ENCODE measurements at places on chromosomes 5 and 9.

- no peak for DNase-seq
These were observed 87.6 kb upstream of the TMED7 start for GRCh38 chr5:115713408-115713807.

DNA sequence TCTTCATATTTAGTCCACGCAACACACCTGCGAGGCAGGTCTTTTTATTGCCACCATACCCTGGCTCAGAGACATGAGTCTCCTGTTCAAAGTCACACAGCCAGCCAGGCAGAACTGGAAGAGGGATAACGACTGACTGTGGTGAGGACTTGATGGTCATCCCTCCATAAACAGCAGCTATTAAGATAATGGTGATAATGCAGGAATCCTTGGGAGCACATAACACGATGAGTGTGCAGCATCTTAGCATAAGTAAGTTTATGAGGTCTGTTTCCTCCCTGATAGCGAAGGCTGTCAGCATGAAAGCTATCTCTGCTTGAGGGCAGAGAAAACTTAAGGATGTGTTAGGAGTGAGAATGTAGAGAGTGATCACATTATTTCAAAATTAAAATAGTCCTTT, 30.9 kb downstream of the KCTD16 start:
- DNase-seq = no peak

DNA sequence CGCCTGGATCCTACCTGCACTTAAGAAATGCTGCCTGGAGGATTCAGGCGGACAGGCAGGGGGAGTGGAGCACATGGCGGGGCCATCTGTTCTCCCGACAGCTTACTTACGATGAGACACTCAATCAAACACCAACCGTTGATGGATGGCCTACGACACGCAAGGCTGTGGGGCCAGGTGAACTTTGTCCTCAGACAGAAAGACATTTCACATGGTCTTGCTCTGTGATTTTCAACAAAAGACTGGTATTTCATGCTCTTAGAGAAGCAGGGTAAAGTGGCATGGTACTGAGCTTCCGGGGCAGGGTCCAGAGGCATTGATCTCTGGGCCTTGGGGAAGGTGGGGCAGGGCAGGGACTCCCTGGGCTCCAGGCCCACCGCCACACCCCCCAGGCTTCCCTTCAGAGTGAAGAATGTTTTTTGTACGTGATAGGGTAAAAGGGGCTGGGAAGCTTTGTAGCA, 9.1 kb upstream of the OLFM1 start:
- DNase-seq = no peak

- no peak for DNase-seq
These were observed 297.0 kb upstream of the SLC24A2 start for GRCh38 chr9:20085842-20086241.

DNA sequence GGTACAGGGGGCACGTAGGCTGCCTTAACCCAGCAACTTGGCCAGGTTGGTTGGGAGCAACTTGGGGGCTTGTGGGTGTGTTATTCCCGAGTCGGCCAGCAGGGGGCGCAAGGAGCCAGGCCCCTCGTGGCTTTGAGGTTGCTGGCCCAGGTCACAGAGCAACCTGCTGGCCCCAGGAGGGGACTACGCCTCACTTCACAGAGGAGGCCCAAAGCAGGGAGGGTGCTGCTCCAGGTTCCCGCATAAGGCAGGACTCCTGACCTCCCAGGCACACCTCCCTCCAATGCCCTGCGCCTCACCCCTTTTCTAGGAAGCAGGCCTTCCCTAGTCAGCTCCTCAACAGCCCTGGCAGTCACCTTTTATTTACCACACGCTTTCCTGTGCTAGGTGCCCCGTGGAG, 18.1 kb downstream of the KYAT1 start:
- peak; percentile 85 for DNase-seq
